Fibroblast of skin of scalp (primary cell): ENCODE measurements at places on chromosomes 11 and 22.

DNA sequence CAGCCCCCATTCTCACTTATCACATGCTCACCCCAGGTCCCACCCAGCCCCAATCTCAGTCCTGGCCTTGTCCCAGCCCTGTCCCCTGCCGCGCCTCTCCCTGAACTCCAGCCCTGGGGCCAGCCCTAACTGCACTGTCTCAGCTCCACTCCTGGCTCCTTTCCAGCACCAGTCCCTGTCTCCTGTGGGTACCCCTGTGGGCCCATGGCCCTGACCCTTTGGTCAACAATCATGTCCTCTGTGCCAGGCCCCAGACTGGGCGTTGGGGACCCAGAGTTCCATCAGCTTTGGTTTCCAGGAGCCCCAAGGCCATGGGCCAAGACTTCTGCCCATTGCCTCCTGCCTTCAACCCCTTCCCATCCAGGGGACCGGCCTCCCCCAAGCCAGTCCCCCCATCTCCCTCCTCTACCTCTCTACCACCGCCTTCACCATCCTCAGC, 757 bp downstream of the SPI1 start:
- no peak for DNase-seq

GRCh38 chr22:50165436-50166123, 5.0 kb upstream of the PANX2 start:
- DNase-seq: no peak

DNA sequence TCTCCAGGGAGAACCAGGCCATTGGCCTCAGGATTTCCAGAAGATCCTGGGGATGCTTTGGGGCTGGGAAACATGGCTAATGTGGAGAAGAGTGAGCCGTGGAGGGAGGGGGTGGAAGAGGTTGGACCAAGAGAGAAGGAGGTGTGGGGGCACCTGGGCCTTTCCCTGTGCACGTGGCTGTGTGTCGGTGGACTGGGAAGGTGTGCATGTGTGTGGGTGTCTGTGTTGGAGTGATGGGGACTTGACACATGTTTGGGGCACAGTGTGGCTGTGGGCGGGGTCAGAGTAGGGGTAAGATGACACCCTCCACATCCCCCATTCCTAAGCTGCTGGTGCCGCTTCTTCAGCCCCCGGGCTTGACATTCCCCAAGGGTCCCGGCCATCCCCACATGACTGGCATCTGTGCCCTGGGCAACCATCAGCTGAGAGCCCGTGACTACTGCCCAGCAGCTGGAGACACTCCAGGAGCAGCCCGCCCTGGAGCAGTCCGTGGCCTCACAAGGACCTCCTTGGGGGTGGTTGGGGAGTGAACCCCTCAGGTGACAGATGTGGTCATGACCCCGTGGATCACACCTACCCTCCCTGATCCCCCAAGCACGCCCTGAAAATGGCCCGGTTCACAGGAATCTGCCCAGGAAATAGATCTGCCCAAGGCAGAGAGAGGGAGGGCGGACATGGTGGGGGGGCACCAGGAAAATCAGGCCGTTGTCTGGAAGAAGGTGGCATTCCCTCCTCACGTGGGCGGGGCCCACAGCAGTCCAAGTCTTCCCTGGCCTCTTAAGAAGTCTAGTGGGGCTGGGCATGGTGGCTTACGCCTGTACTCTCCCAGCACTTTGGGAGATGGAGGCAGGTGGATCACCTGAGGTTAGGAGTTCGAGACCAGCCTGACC, 34.8 kb upstream of the SOX10 start:
- no peak for DNase-seq

GRCh38 chr22:28841111-28841510, 40.7 kb upstream of the XBP1 start:
- DNase-seq: no peak

DNA sequence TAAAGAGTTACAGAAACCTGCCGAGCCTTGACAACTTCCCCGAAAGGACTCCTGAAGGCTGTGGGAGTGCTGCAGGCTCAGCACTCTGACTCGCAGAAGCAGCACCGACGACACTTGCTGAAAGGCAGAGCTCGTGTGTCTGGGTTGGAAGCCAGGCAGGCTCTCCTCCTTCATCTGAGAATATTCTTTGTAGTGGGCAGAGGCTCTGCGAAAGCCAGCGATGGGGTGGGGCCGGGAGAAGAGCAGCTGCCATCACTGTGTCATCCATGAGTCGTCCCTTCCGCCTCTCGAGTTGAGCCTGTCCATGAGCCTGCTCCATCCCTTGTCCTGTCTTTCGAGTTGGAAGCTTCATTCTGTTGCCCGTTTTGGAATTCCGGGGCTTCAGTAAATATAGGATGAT, 11.9 kb downstream of the GLB1L2 start:
- no peak for DNase-seq

- no peak for DNase-seq
Observed at GRCh38 chr11:66467756-66468155, 1.1 kb downstream of the PELI3 start.

GRCh38 chr22:47369020-47369419, 606.6 kb downstream of the TBC1D22A start:
- no peak for DNase-seq

- peak; percentile 37 for DNase-seq
Observed at GRCh38 chr11:76824980-76825725, 35.6 kb upstream of the ACER3 start.

DNA sequence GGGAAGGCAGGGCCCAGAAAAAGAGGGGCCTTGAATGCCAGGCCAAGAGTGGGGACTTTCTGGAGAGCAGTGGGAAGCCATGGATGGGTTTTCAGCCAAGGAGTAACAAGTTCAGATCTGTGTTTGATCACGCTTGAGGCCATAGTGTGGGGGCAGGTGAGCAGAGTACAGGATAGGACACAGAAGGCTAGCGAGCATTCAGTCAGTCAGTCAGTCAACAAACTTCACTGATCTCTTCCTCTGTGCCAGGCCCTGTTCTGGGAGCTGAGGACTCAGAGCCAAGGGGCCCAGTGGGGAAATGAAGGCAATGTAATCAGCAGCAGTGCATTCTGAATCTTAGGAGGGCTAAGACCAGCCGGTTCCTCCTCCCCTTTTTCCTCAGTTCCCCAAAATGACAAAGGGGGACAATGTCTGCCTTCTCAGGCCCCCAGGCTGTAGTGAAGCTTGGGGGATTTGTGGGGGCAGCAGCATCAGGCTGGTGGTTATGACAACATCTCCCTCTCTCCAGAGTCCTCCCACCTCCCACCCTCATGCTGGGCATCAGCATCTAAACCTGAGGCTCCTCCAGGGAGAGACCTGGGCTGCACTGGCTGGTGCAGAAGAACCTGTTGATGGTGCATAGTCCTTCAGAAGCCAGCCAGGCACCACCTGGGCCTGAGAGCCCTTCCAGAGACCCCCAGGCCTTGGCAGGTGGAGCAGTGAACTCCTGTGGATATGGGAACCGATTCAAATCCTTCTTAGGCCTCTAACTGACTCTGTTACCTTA, 42.9 kb upstream of the TPBGL start:
- no peak for DNase-seq

DNA sequence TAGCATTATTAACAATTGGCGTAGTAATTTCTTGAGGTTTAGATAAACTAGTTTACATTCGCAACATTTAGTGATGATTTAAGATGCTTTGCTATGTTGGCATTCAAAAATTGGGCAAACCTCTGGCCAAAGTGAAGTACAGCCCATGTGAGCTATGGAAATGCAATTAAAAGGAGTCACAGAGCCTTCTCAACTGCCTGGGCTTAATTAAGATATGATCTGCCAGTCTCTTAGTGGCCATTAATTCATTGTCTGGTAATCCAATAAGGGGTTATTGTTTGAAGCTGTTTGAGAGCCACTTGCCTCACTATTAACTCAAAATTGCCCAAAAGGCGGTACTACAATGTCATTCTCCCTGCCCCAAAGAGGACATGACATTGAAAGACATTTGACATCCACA, 608.9 kb downstream of the NTM start:
- DNase-seq: no peak

- DNase-seq: no peak
Observed at GRCh38 chr11:95305705-95306104, 74.7 kb upstream of the SESN3 start.

DNA sequence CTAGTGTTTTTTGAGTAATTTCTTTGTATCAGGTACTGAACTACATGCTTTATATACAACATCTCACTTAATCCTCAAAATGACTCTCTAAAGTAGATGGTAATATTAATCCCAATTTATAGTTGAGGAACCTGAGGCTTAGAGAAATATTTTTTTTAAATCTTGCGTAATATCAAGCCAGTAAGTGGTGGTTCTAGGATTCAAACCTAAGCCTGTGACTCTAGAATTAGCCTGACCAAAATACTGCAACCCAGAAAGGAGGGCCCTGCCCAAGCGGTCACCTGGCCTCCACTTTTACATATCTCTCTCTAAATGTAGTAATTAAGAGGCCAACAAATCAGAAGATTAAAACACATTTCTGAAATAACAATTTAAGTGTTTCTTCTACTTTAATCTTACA, 28.6 kb downstream of the SLC36A4 start:
- no peak for DNase-seq

- no peak for DNase-seq
Observed at GRCh38 chr22:21589396-21589795, 21.9 kb downstream of the UBE2L3 start.

- peak; percentile 74 for DNase-seq
Observed at GRCh38 chr11:11988099-11988651, 20.3 kb downstream of the DKK3 start.

- DNase-seq: no peak
Observed at GRCh38 chr11:113923572-113923971, 19.0 kb downstream of the HTR3B start.

DNA sequence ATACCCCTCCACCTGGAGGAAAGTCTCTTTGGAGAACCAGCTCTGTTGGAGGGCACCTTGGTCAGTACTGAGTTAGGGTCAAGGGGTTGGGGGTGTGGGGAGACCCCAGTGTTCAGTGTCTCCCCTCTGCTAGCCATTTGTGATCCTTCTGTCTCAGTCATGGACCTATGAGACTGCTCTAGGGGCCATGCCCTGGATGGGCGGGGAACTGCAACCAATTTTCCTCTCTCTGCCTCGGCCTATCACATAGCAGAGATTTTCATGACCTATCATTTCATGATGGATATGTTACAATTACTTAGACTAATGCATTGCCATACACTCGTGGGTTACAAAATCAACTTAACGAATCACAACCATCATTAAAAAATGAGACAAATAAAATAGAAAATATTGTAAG, 7.4 kb downstream of the OTOG start:
- no peak for DNase-seq

DNA sequence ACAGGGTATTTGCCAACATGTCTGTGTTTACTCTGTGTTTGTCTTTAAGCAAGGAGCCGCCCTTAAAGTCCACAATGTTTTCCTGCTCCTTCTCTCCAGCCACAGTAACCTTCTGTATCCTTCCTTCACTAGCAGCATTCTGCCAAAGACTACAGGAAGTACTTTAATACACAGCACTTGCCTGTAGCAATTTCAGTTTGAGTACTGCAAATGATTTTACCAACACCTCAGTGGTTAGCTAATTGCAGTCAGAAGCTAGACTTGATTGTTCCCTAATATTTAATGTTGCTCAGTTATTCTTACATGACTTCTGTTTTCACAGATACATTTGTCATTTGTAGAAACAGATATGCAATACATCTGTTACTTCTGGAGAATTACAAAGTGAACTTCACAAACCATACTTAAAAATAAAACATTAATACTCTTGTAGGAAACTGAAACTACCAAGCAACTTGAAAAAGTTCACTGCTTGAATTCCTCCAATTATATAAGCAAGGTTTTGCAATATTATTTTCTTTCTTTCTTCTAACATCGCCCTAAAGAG, 69.1 kb downstream of the FCHSD2 start:
- no peak for DNase-seq

- DNase-seq: no peak
Observed at GRCh38 chr11:124762624-124763155, 600 bp upstream of the ESAM start.

- DNase-seq: peak; percentile 61
Observed at GRCh38 chr11:110093407-110094297, 460 bp downstream of the ZC3H12C start.

- peak; percentile 44 for DNase-seq
Observed at GRCh38 chr11:17767301-17767885, 32.8 kb downstream of the KCNC1 start.

DNA sequence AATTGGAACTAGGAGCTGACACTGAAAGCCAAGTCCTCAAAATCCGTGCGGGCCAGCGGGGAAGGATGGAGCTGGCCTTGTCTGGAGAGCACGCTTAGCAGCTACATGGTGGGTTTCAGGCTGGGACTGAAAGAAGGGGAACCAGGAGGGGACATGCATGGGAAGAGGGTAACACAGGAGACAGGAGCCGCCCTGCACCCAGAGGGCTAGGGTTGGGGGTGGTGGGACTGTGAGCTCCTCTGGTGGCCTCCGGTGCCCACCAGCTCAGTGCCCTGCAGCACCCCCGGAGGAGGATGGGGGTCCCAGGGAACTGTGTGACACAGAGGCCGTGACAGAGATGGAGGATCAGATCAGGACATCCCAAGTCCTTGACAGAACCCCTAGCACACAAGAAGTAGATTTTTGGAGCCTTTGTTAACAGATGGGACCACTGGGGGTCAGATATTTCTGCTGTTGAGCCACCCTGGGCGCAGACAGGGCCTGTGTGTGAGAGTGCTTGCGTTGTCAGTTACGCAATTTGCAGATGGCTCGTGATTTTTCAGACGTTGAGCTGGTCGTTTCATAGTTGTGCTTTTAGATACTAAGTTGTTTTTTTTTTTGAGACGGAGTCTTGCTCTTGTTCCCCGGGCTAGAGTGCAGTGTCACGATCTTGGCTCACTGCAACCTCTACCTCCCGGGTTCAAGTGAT, 21.3 kb upstream of the GRAMD4 start:
- no peak for DNase-seq

GRCh38 chr11:10875430-10876021, 17.7 kb upstream of the ZBED5 start:
- DNase-seq: peak; percentile 17

DNA sequence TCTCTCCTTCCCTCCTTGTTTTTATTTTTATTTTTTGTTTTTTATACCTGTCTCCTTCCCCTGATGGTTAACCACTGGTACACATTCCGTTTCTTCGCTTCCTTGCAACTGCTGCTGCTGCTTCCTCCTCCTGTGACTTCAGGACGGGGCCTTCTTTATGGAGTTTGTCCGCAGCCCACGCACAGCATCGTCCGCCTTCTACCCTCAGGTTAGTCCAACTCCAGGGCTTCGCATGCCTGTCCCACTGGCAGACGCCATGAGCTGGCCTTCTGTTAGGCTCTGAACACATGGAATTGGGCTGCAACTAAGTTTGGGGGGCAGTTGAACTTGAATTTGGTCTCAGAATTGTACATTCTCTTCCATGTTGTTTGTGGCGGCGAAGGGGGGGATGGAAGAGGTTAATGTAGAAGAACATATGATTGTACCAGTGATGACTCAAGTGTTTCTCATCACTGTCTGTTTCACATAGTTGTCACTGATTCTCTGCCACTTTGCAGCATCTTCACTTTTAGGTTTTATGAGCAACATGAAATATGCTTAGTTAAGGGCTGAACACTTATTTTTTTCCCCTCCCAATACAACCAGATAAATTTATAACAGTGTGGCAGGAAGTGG, 83.0 kb upstream of the YWHAH start:
- DNase-seq: no peak

- no peak for DNase-seq
Observed at GRCh38 chr11:128909438-128910125, 18.4 kb downstream of the KCNJ5 start.
